Fibroblast of upper back skin (primary cell): ENCODE measurements at places on chromosomes 13 and 19.

GRCh38 chr19:8528500-8528899 is 14.5 kb upstream of the ZNF414 start:
- DNase-seq = no peak

DNA sequence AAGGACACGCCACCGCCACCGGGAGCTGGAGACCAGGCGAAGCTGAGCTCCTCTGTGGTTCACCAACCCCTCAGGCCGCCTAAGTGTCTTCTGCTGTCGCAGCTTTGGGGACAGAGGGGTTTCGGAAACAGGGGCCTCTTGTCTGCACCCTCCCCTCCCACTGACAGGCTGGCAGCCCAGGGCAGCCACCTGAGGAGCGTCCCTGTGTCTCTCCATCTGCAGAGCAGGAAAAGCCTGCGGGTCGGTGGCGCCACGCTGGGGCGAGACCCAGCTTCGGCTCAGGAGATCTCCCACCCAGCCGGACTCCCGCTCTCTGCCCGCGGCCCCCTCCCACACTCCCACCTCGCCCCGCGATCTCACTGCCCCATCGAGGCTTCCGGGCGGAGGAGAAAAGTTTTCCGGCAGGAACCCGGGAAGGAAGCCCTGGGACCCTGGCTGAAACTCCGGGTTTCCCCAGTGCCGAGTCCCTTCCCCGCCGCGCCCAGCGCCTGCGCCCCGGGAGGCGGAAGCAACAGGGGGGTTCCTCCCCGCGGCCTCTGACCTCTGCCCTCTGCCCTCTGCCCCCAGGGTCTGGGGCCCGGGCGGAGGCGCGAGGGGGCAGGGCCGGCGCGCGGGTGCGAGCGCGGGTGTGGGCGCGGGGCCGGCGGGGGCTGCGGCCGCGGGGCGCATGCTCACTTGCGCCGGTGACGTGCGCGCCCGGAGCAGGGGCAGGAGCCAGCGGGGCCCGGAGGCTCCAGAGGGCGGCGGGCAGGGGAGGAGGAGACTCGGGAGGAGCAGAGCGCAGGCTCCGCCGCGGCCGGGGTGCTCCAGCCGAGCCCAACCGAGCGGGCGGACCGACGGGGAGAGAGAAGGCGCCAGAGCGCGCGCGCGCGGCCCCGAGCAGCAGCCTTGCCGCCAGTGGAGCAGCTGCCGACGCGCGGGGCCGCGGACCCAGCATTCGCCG is at the start of gene ATP11A:
Gene ATP11A, plus strand, starts transcription at position 736 of the 943 bp plus-strand sequence. CDS start 379 bp downstream, outside the sequence.
- DNase-seq = peak; percentile 88

GRCh38 chr19:46812977-46813838 is 24.8 kb upstream of the SLC1A5 start:
- no peak for DNase-seq

GRCh38 chr19:28980236-28980868 is 232.6 kb downstream of the UQCRFS1 start:
- DNase-seq = peak; percentile 55

DNA sequence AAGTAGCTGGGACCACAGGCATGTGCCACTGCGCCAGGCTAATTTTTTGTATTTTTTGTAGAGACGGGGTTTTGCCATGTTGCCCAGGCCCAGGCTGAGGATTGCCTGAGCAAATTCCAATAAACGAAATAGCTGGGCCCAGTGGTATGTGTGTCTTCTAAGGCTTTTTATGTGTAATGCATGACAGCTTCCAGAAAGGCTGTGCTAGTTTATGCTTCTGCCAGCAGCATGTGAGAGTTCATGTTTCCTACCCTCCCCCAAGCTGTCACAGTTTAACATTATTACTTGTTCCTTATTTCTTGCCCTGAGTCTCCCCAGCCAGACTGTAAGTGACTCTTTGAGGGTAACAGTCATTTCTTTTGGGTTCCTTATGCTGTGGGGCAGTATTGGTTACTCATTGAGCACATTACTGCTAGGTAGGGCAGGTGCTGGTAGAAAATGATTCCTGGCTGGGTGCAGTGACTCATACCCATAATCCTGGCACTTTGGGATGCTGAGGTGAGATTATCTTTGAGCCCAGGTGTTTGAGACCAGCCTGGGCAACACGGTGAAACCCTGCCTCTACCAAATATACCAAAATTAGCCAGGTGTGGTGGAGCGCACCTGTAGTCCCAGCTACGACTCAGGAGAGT is 13.6 kb downstream of the GPATCH1 start:
- DNase-seq = no peak

GRCh38 chr19:56282809-56283208 is 10.3 kb downstream of the EDDM13 start:
- no peak for DNase-seq

GRCh38 chr19:44748426-44749254 is at the start of gene BCL3:
Gene BCL3, plus strand, starts transcription at chr19:44748708. Its CDS starts 83 bp downstream, at chr19:44748791.
- DNase-seq = peak; percentile 66

- DNase-seq = no peak
Measured at GRCh38 chr13:61170856-61171255, 244.8 kb downstream of the PCDH20 start.

GRCh38 chr13:26619358-26619757 is 61.9 kb downstream of the WASF3 start:
- peak; percentile 93 for DNase-seq

DNA sequence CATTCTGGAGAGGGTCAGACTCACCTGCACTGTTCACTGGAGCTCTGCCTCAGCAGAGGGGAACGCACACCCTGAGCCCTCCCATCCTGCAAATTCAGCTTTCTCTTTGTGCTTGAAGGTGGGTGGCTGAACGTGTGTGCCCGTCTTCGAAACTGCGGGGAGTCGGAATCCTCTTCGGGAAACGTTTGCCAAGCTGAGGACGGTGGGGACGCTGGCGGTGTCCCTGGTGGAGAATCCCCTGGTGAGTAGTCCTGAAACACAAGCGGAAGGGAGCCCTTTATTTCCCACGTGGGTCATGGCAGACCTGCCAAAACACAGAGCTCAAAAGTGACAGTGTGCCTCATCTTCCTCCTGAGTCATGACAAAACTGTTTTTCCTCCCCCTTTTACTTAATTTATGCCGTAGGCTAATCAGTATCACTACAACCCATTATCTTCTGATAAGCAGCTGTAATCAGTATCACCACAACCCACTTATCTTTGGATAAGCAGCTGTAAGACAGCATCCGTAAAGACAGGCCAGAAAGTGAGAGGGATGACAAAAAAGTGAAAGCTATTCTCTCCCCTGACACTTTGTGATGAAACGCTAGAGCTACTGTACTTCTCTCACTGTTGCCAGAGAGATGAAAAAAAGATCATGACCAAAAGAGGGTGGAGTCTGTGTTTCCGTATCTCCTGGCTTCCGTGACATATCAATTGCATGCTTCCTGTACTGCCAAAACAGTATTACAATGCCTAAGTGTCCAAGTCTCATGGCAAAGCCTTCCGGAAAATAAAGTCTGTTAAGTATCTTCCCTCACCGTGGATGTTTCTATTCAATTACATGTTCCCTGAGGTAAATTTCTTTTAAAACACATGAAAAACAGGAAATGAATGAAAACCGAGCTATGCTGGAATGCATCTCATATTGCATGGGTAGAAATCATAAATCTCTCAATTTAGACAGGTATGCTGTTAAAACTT is 155.5 kb downstream of the TBC1D4 start:
- peak; percentile 75 for DNase-seq

DNA sequence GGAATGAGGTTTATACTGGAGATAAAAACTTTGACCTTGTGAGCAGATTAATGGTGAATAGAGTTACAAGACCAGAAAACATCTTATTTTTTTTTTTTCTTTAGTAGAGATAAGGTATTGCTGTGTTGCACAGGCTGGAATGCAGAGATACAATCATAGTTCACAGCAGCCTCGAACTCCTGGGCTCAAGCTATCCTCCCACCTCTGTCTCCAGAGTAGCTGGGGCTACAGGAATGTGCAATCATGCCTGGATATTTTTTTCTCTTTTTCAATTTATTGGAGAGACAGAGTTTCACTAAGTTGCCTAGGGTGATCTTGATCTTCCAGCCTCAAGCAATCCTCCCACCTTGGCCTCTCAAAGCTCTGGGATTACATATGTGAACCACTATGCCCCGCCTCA is 2139.1 kb downstream of the PCDH9 start:
- DNase-seq = no peak

DNA sequence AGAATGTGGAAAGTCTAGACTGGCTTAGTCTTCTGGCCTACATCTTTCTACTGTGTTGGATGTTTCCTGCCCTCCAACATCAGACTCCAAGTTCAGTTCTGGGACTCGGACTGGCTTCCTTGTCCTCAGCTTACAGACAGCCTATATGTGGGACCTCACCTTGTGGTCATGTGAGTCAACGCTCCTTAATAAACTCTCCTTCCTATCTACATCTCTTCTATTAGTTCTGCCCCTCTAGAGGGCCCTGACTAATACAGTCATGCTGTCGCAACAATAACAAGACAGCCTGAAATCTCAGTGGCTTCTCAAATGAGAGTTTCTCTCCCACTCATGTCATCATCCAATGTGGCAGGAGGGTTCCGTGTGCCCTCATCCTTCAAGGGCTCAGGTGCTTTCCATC is 347.8 kb downstream of the MZT1 start:
- DNase-seq = peak; percentile 56

DNA sequence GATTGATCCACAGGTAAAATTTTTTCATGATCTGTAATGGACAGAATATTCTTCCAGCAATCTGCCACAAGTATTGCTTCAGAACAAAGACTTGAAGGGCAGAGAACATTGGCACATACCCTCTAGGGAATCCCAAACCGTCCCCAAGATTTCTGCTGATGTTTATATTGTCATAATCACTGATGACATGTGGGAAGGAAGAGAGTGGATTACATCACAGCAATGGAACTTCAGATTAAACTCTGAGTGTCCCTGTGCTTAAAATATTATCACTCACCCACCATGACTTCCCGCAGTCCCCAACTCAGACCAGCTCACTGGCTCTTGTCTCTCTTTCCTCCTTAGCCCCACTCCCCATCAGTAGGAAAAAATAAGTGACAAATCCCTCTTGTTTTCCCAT is 8.5 kb upstream of the TPT1 start:
- DNase-seq = no peak

DNA sequence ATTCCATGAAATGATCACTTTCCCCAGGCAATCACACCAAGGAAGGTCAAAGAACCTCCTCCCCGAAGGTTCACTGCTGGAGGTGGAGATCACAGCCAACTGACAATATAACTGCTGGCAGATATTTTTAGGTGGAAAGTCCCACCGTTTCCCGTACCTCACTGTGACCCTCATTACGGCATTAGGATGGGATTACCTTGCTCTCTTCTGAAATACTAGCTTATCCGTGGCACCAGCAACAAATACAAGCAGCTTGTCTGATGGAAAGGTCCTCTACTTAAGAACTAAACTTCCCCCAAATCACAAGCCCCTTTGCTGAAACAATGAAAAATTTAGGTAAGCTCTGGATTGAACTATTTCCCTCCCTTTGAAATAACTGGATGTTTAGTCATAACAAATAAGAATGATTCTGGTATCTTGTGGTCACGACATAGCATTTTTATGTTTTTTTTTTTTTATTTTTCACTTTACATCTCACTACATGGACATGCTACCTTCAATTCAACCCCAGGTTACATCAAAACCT is 178.9 kb downstream of the COL4A1 start:
- DNase-seq = peak; percentile 74

GRCh38 chr19:10587022-10587838 is at the start of gene AP1M2:
Gene AP1M2, minus strand, starts transcription at chr19:10587312. Its CDS starts 81 bp downstream, at chr19:10587231.
- no peak for DNase-seq

- peak; percentile 38 for DNase-seq
Measured at GRCh38 chr19:4866595-4867424, 657 bp downstream of the PLIN3 start.

DNA sequence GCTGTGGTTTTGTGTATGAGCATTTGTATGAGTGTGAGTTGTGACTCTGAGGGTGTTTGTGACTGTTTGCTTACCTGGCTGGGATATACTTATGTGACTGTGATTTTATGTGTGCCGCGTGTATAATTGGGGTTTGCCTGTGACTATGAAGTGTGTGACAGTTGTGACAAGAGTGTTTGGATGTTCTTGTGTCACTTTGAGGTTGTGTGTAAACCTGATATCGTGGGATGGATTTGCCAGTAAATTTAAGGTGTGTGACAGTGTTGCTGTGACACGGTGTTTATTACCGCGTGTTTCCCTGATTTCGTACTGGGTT is 442 bp downstream of the ZNF420 start:
- no peak for DNase-seq

- DNase-seq = no peak
Measured at GRCh38 chr19:376111-376470, 31.5 kb upstream of the MIER2 start.

DNA sequence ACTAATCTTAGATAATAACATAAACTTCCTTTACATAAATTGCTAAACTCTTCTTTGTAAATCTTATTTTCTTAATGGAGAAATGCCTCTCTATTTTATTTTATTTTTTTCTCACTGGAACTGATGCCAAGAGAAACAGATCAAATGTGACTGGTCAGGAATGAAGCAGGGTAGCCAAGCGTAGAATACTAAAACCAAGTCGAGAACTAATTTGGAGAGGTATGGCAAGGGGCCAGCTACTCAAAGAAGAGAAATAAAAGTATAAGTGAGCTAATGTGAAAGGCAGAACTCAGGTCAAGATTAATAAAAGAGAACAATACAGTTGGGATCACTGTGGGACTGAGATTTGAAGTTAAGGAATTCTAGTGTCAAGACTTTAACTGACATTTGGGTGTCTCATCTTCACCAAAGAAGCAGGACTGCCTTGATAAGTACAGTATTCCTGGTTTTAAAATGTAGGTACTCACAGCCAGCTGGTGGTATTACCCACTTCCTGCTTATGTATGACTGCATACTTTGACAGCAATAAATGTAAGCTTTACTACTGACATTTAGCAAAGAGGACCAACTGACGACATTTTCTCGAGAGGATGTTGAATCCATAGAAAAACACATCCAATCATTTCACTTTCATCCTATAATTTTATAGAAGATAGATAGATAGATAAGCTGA is 1192.2 kb downstream of the EFNB2 start:
- peak; percentile 17 for DNase-seq

GRCh38 chr13:48695776-48696175 is 42.0 kb downstream of the CYSLTR2 start:
- DNase-seq = peak; percentile 10

- DNase-seq = no peak
Measured at GRCh38 chr13:94947392-94947791, 235.0 kb upstream of the SOX21 start.

GRCh38 chr13:113077953-113078901 is 27.4 kb upstream of the F7 start:
- DNase-seq = no peak

DNA sequence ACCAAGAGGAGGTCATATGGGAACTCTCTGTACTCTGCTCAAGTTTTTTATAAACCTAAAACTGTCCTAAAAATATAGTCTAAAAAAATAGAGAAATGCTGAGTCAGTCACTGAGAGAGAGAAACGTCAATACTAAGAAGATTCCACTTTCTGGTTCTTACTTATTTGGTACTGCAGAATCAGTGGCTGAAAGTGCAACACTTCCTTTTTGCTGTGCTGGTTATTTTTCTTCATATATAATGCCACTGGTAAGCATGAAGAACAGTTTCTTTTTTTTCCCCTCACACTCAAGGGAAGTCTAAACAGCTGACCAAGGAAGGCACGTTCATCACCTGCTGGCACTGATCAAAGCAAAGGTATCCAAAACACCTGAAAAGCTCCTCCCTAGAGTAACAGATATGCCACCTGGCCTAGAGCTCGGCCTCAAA is 44.3 kb upstream of the N4BP2L1 start:
- peak; percentile 2 for DNase-seq

- peak; percentile 97 for DNase-seq
Measured at GRCh38 chr13:50951366-50951765, 41.8 kb downstream of the RNASEH2B start.
